HepG2 (cell line): ENCODE measurements at places on chromosomes 11 and 22. TPM values are rescaled to one million over a fixed set of nuclear protein-coding genes. Genes with fewer than 3 reads are reported as not detected.

FXYD6 gene
- not detected in 2 replicates for polyA plus RNA-seq

POU2AF3 gene
- 70.7 and 71.2 TPM in 2 replicates for polyA plus RNA-seq

MICALL1 gene
- 7.6 and 10.2 TPM in 2 replicates for polyA plus RNA-seq

FERMT3 gene
- 0.16 and 0.29 TPM in 2 replicates for polyA plus RNA-seq

LMNTD2 gene
- 3.1 and 3.6 TPM in 2 replicates for polyA plus RNA-seq

SEZ6L gene
- polyA plus RNA-seq = not detected in 2 replicates

DNA sequence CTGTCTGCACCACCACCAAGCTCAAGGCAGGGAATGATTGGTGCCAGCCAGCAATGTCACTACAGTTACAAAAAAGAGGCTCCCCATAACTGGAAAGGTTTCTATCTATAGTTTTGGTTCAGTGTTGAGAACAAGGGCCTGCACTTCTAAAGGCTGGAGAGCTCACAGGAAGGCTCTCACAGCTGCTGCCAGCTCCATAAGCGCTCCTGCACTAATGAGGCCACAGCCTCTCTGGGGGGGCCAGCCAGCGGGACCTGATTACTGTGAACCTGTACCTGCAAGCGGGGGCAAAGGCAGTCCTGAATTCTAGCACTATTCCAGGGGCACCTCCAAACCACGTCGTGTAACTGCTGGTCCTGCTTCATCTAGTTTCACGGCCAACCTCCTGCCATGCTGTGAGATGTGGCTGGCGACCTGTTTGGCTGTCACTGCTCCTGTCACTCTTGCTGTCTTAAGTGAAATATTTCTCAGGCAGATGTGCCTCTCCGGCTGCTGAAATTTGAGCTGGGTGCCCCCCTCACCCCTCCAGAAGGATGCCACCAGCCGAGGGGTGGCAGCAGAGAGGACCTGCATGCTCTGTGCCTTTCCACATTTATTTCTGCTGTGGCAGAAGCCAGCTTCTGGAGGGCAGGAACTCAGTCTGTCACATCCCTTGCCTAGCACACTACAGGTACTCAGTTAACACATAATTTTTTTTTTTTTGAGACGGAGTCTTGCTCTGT, 53.3 kb upstream of the ARFGAP3 start:
- H3K36me3 ChIP-seq = peaks cover 23% of the 10 kb centered on the region
- DNase-seq = no peak
- H3K4me3 ChIP-seq = no peak overlapping the region
- H3K27ac ChIP-seq = no peak overlapping the region

- DNase-seq = no peak
- peaks cover 43% of the 10 kb centered on the region for H3K36me3 ChIP-seq
- peak overlapping the region; percentile 87 for H3K27ac ChIP-seq
- H3K4me3 ChIP-seq = no peak overlapping the region
These were observed 77.7 kb downstream of the C22orf31 start for GRCh38 chr22:28983788-28984441.

DNA sequence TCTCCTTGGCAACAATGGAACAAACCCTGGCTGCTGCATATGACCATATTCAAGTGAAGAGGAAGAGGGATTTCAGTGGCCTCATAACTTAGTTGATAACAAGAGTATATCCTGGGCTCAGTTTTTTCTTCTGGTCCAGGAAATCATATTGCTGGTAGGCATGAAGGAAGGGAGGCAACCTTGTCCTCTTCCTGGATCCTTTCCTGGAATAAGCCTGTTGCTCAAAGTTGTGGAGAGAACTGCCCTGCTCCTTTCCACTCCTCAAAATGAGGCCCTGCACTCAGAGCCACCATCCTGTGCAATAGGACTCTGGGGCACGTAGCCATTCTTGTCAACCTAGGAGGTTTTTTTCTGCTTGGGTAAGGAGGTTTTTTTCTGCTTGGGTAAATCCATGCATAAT, 128.7 kb upstream of the PITPNB start:
- peaks cover 7% of the 10 kb centered on the region for H3K4me1 ChIP-seq
- no peak for DNase-seq
- H3K27ac ChIP-seq = no peak overlapping the region
- no peaks in the 10 kb centered on the region for H3K36me3 ChIP-seq
- H3K4me3 ChIP-seq = no peak overlapping the region

- H3K4me3 ChIP-seq = no peak overlapping the region
- no peak overlapping the region for H3K27ac ChIP-seq
- H3K27me3 ChIP-seq = peaks cover 53% of the 10 kb centered on the region
- DNase-seq = no peak
These were observed 75.0 kb upstream of the FGF3 start for GRCh38 chr11:69894181-69894611.

DNA sequence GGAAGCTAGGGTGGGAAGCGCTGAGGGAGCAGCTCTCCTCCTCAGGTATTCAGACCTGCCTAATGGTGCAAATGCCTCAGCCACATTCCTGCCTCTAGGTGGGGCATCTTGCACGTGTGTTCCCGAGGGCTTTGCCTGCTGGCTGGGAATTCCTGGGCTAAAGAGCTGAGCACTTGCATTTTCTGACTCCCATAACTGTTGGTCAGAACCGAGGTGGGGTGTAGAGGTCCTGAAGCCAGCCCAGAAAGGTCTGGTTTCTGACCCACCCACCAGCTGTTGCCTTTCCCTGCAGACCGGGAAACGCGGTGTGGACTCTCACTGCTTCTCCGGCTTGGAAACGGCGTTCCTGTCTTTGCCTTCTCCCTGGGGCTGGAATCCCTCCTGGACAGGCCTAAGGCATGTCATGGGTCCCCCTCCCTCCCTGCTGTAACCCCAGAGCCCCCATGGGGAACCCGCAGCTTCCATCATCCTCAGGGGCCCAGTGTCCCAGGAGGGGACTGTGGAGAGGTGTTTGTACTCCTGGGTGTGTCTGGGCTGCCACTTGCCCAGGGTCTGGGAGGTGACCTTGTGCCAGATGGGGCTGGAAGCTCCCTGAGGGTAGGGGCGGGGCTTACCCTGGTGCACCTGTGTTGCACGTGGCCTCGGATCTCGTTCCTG, 24.0 kb upstream of the SMIM38 start:
- no peak overlapping the region for H3K4me3 ChIP-seq
- peaks cover 6% of the 10 kb centered on the region; the same call in 1 of the 2 replicates for H3K4me1 ChIP-seq
- H3K36me3 ChIP-seq = no peaks in the 10 kb centered on the region
- no peak overlapping the region for H3K27ac ChIP-seq
- no peaks in the 10 kb centered on the region for H3K27me3 ChIP-seq
- DNase-seq = peak; percentile 80

DNA sequence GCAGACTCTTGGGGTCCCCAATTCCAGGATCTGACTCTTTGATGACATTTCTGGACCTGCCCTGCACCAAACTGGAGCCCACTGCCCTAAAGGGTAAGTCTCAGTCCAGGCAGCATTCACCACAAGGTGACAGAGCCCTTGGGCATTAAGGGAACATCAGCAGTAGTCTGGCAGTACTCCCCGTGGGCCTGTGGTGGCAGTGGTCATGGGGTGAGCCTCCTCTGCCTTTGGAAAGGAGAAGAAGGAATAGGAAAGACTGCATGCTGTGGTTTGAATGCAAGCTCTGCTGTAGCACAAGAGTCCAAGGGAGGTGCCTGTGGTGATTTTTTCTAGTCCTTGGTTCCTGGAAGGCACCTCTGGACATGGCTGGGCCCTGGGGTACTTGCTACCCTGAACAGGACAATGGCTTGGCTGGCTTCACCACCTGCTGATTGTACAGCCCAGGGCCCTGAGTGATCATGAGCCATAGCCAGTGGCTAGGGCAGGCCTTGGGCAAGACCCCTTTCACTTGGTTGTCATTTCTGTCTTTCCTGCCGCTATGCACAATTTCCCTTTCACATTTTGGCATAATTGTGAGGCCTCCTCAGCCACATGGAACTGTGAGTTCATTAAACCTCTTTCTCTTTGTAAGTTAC, 160.7 kb upstream of the GRIA4 start:
- H3K27ac ChIP-seq = no peak overlapping the region
- no peaks in the 10 kb centered on the region for H3K4me1 ChIP-seq
- no peaks in the 10 kb centered on the region for H3K36me3 ChIP-seq

DNA sequence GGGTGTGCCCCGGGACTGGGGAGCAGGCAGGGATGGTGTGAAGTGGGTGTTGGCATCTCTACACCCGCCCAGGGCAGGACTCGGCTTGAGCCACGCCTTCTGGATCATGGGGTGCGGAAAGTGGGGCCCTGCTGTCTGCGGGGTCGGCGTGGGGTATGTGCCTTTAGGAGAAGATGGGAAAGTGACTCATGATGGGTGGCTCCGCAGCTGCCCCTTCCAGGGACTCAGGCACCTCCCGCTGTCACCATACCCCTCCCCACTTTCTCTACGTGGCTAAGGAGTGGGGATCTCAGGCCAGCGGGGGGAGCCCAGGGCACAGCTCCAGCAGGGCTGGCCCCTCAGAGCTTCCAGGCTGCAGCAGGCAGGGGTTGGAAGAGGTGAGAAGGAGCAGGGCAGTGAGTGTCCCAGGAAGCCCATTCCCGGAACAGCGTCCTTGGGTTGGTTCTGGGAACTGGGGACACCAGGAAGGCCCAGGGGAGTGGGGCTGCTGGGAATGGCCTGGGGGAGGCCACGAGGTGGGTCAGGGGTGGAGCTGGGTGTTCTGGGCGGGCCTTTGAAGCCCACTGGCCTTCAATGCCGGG, 102.9 kb upstream of the FGF3 start:
- H3K4me3 ChIP-seq = no peak overlapping the region
- peaks cover 7% of the 10 kb centered on the region; the same call in 1 of the 2 replicates for H3K27me3 ChIP-seq

DNA sequence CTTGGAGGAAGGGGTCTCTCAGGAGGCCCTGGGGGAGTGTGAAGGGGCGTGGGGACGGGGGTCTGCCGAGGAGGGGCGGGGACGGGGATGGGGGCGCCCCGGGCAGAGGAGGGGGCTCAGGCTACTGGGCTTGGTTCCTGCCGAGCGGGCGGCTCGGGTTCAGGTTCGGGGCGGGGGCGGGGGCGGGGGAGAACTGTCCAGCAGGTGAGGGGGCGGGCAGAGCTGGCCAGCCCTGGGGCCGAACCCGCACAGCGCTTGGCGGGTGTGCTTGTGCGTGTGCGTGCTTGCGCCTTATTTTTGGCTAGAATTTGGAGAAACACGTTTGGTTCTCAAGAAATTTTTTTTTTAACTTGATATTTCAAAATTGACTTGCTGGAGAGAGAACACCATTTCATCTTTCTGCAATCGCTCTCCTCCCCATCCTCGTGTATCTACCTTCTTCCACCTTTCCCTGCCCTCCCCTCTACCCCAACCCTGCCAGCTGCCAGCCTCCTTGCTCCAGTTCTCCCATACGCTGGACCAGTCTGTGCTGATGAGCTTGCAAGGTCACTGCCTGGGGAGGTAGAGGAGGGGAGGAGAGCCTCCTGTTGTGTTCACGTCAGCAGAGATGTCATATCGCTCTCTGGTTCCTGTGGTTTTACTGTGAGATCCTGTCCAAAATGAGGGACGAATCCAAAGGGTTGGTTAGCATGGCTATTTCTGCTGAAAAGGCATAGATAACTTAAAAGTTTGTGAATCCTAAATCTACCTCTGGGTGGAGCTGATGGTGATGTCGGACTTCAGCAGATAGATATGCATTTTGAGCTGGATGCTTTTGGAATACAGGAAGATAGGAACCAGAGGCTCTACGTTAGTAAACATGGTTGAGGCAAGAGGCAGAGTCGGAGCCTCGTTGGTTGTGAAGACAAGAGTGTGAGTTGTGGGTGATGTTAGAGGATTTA, 668 bp downstream of the MADD start:
- peaks cover 6% of the 10 kb centered on the region for H3K36me3 ChIP-seq
- peak; percentile 49 for DNase-seq
- H3K4me1 ChIP-seq = peaks cover 43% of the 10 kb centered on the region

GRCh38 chr11:27315836-27316235, 47.2 kb downstream of the CCDC34 start:
- no peak overlapping the region for H3K4me3 ChIP-seq
- H3K4me1 ChIP-seq = peaks cover 48% of the 10 kb centered on the region
- no peaks in the 10 kb centered on the region for H3K27me3 ChIP-seq
- H3K27ac ChIP-seq = no peak overlapping the region
- no peaks in the 10 kb centered on the region for H3K36me3 ChIP-seq

DNA sequence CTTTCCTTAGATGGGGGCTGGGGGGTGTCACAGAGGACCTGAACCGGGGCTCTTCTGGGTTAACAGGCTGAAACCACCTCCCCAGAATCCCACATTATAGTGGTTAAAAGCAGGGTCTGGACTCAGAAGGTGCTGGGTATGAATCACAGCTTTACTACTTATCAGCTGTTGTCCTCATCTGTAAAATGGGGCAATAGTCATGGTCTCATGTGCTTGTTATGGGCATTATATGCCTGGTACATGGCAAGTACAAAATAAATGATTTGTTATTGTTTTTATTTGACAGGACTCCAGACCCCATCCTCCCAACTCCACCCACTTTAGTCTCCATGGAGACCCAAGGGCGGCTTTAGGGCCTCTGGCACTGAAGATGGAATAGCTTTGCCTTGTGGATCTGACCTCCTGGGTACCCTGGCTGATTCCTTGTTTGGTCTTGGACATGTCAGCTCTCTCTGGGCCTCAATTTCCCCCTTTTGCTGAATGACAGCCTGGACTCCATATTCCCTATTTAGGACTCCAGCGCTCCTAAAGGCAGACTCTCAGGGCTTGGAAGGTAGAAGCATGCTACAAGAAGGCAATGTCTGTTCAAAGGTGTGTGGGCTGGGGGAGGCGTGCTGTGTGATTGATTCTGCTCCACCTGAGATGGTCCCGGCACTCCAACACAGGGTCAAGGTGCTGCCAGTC, 812 bp upstream of the SMTN start:
- peaks cover 47% of the 10 kb centered on the region for H3K4me1 ChIP-seq
- peak overlapping the region; percentile 89 for H3K4me3 ChIP-seq
- H3K27ac ChIP-seq = peak overlapping the region; percentile 74
- H3K36me3 ChIP-seq = peaks cover 2% of the 10 kb centered on the region; the same call in 1 of the 2 replicates
